ENCODE measurements at places on chromosomes 1 and 21. TPM values are rescaled to one million over a fixed set of nuclear protein-coding genes. Genes with fewer than 3 reads are reported as not detected.

DNA sequence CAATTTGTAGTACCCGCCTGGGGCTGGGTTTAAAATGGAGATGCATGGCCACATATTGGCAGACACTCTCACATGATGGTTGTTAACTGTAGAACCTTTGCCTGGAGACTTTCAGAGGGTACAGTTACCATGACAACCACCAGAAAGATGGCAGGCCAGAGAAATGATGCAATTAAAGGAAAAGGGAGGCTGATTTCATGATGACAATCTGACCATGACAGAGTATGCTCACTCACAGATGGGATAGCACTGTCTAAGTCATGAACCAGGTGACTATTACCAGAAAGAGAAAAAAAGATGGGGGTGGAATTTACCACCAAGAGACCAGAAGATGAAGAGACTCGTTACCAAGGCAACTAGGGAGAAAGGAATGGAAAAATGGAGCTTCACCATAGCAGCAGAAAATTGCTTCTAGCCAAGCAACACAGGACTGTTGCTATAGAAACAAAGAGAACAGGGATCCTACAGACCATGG is 3.5 kb upstream of the TRIT1 start:
- H3K27ac ChIP-seq: no peak overlapping the region
- H3K4me1 ChIP-seq: peaks cover 33% of the 10 kb centered on the region
- H3K4me3 ChIP-seq: no peak overlapping the region
- DNase-seq: no peak

GRCh38 chr1:16143005-16143565 is 12.8 kb downstream of the EPHA2 start:
- H3K27ac ChIP-seq: no peak overlapping the region
- peaks cover 4% of the 10 kb centered on the region for H3K36me3 ChIP-seq
- DNase-seq: no peak
- H3K4me3 ChIP-seq: no peak overlapping the region
- peaks cover 61% of the 10 kb centered on the region for H3K4me1 ChIP-seq

GRCh38 chr1:117565076-117565556 is 40.7 kb upstream of the TENT5C start:
- no peak overlapping the region for H3K27ac ChIP-seq
- H3K4me3 ChIP-seq: no peak overlapping the region
- H3K4me1 ChIP-seq: peaks cover 4% of the 10 kb centered on the region

- H3K4me3 ChIP-seq: no peak overlapping the region
- no peak overlapping the region for H3K27ac ChIP-seq
- DNase-seq: no peak
Observed at GRCh38 chr21:38956856-38957571, 151.3 kb downstream of the ETS2 start.

DNA sequence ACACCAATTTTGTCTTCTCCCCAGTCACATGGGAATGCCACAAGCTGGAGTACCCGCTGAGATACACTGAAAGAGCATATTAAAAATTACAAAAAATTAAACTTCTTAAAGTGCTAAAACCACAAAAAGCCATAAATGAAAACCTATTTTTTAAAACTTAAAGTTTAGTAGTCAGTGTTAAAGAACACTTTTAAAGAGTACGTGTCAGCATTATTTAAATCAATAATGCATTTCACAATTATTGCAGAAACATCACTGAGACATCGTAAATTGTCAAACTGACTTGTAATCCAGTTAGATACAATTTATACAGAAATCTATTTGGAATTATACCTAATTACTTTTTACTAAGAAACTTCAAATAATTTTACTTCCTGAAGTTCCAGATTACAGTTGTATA is 22.9 kb downstream of the ZBTB21 start:
- no peaks in the 10 kb centered on the region for H3K36me3 ChIP-seq
- H3K4me1 ChIP-seq: no peaks in the 10 kb centered on the region
- no peak for DNase-seq
- H3K27ac ChIP-seq: no peak overlapping the region

- DNase-seq: no peak
- H3K27me3 ChIP-seq: no peaks in the 10 kb centered on the region
- H3K4me1 ChIP-seq: no peaks in the 10 kb centered on the region
- no peak overlapping the region for H3K4me3 ChIP-seq
Observed at GRCh38 chr1:173771560-173771959, 52.9 kb upstream of the DARS2 start.

Gene TBX15
- 2.8 TPM for total RNA-seq

GRCh38 chr1:17923666-17924065 is 168.5 kb downstream of the ACTL8 start:
- no peak for DNase-seq
- no peaks in the 10 kb centered on the region for H3K27me3 ChIP-seq
- peaks cover 16% of the 10 kb centered on the region for H3K4me1 ChIP-seq
- H3K36me3 ChIP-seq: no peaks in the 10 kb centered on the region
- no peak overlapping the region for H3K4me3 ChIP-seq

Gene SELE
- not detected for total RNA-seq

DNA sequence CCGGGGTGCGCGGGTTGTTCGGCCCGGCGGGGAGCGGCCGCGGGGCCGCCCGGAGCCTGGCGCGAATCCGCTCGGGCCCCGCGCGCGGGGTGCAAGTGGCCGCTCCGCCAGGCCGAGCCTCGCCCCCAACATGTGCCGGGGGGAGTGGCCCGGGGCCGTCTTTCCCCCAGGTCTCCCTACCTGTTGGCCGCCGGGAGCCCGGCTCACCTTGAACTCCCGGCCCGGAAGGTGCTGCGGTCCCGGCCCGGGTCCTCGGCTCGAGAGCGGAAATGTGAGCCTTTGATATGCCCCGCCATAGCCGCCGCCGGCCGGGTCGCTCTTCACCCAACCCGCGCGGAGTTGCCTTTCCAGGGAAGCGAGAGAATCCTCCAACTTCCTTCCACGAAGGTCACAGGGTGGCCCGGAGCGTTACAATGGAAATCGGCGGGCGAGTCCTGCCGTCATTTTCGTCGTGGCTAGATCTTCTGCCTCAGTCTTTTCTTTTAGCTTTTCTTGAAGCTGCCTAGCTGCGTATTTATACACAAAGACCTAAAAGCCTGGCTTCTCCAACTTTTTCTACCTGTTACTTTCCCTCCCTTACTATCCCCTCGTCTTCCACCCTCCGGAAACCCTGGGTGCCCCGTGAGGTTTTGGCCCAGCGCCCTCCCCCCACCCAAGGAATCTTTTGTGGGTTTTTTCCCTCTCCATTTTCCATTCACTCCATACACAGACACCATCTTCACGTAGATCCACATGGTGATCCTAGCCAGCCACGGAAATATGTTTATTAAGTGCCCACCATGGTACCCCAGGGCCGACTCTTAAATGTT is 867 bp downstream of the PTGFRN start:
- H3K4me1 ChIP-seq: peaks cover 41% of the 10 kb centered on the region
- no peaks in the 10 kb centered on the region for H3K36me3 ChIP-seq
- H3K4me3 ChIP-seq: peak overlapping the region; percentile 84
- H3K27me3 ChIP-seq: peaks cover 4% of the 10 kb centered on the region

GRCh38 chr1:3410142-3410925 is 44.1 kb upstream of the ARHGEF16 start:
- no peak overlapping the region for H3K4me3 ChIP-seq
- H3K27me3 ChIP-seq: no peaks in the 10 kb centered on the region
- no peaks in the 10 kb centered on the region for H3K4me1 ChIP-seq

Gene SH2D2A
- 1.2 TPM for total RNA-seq

GRCh38 chr1:58895559-58896145 is 111.8 kb upstream of the JUN start:
- peaks cover 11% of the 10 kb centered on the region for H3K4me1 ChIP-seq
- H3K36me3 ChIP-seq: no peaks in the 10 kb centered on the region
- no peak for DNase-seq
- no peak overlapping the region for H3K27ac ChIP-seq
- H3K4me3 ChIP-seq: no peak overlapping the region

GRCh38 chr1:199377211-199377610 is 650.3 kb upstream of the NR5A2 start:
- H3K27me3 ChIP-seq: no peaks in the 10 kb centered on the region
- no peak overlapping the region for H3K27ac ChIP-seq
- no peaks in the 10 kb centered on the region for H3K4me1 ChIP-seq
- H3K4me3 ChIP-seq: no peak overlapping the region
- H3K36me3 ChIP-seq: no peaks in the 10 kb centered on the region

Gene TEX38
- total RNA-seq: not detected

Measured in neural progenitor cell (in vitro differentiated cells).